ENCODE measurements at places on chromosomes 11 and 22.

GRCh38 chr11:45142241-45143055 is 4.0 kb upstream of the PRDM11 start:
- DNase-seq: no peak

DNA sequence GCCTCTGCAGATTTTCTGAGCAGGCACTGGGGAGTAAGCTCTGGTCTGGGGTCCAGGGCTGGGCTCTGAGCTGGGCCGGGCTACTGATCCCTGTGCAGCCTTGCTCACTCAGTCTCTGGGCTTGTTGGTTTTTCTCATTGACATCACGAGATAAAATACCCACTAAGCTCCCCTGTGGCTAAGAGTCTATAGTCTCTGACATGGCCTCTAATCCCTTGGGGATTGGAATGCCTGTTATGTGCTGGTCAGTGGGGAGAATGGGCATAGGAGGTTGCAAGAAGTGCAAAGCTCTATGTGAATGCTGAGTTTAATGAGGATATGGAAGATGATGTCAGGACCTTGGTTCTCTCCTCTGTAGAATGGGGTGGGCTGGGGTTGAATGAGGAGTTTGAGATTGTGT is 23.3 kb downstream of the ELF5 start:
- DNase-seq: no peak

- DNase-seq: no peak
These were observed 9.6 kb upstream of the RANBP1 start for GRCh38 chr22:20106205-20106848.

GRCh38 chr22:39173787-39174497 is 21.5 kb upstream of the CBX7 start:
- no peak for DNase-seq

DNA sequence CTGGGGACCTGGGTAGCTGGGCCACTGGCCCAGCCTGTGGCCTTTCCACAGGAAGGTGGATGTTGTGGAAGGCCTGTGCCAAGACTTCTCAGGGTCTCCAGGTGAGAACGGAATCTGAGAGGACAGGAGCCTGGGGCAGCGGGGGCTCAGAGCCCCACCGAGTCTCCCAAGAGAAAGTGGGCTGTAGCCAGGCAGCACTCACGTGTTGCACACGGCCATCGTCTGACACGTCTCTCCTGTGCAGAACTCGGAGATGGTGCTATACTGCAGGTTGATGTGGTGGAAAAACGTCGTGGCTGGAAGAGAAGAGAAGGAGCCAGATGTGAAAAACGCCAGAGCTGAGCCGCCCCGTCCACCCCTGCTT is 6.4 kb downstream of the MOB2 start:
- no peak for DNase-seq

DNA sequence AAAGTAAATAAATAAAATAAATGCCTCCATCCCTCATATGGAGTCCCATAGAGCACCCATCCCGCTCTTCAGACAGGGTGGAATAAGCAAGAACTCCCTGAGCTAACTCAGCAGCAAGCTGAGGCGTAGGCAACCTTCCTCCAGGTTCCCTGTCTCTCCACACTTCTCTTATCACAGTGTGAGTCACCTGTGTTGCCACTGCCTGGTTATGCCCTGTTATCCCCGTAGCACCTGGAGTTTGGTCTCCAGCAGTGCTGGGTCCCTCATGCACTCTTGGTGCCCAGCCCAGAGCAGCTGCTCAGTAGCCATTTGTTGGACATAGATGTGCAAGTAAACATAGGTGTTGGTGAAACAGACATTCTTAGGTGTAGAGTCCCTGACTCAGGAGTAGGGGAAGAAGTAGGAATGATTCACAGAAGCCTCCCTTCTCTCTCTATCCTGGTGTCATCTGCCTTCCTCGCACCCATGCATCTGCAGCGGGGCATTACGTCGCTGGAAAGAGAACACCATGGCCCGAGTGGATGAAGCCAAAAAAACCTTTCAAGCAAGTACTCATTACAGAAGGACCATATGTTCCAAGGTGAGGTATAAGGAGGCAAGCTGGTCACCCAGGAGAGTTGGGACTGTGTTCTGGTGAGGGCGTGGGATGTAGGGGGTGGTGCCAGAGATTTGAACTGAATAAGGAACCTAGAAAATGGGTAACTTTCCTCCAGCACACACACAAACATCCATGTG is 56.0 kb downstream of the PISD start:
- DNase-seq: no peak

DNA sequence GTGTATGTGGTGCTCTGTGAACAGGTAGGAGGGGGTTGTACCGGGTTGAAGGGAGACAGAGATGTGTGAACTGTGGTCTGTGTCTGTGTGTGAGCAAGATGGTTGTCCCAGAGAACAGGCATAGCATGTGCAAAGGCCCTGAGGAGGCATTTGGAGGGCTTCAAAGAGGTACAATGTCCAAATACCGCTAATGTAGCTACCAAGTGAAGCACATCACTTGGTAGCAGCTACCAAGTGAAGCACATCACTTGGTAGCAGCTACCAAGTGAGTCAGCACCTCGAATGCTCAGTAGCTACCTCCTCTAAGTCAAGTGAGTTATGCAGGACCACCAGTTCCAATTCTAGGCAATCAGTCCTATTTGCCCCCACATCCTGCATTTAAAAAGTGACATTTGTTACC is 72.4 kb downstream of the KIAA1671 start:
- no peak for DNase-seq

GRCh38 chr11:121844016-121844415 is 272.0 kb downstream of the BLID start:
- DNase-seq: no peak

DNA sequence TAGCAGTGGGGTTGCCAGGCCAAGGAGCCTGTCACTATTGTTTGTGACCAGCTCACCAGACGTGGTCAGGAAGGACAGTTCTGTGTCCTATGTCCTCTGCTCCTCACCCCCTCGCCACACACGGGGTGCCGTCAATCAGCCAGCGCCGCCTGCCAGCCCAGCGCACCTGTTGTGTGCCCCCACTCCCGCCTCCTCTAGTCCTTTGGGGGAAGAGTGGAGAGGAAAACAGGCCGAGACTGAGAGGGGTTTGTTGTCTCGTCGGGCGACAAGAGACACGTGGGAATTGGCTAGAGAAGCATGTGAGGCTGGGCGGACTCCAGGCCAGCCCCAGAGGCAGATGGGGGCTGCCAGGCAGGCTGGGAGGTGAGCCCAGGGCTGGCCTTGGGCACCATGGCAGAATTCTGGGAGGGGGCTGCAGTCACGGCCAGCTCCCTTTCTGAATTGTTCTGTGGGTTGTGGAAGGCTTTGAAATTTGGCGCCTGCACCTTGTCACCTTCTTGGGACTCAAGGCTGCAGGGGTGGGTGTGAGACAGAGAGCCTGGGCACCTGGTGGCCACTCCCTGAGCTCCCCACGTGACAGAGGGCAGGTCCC is 3.1 kb upstream of the KCNQ1OT1 start:
- DNase-seq: no peak

Measured in activated T-helper 9 cell treated with anti-CD3 and anti-CD28 coated beads, Interleukin-2, amount 50 U/mL, for 16 hours (primary cell).